ENCODE measurements at places on chromosomes 4 and X.
A peak's percentile ranks its signal among the peaks of the same experiment; 100 is the strongest.

- no peak for DNase-seq
Observed at GRCh38 chrX:111687305-111687704, 6.3 kb downstream of the ALG13 start.

DNA sequence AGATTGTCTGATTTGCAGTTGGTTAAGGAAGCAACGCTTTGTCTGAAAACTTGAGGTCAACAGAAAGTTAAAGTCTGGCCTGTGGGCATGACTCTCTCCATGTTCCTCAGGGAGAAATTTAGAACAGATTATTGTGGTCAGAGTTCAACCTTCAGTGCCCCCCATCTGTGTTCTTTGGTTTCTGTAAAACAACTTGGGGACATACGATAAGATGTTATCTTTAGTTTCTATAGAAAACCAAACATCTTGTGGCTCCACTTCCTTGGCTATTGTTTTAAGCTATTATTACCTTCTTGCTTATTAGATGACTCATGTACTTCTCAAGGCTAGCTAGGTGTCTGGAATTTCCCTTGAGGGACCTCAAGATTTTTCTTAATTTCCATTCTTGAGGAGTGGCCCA lies 507.7 kb downstream of the PDHA2 start:
- DNase-seq, result no peak

DNA sequence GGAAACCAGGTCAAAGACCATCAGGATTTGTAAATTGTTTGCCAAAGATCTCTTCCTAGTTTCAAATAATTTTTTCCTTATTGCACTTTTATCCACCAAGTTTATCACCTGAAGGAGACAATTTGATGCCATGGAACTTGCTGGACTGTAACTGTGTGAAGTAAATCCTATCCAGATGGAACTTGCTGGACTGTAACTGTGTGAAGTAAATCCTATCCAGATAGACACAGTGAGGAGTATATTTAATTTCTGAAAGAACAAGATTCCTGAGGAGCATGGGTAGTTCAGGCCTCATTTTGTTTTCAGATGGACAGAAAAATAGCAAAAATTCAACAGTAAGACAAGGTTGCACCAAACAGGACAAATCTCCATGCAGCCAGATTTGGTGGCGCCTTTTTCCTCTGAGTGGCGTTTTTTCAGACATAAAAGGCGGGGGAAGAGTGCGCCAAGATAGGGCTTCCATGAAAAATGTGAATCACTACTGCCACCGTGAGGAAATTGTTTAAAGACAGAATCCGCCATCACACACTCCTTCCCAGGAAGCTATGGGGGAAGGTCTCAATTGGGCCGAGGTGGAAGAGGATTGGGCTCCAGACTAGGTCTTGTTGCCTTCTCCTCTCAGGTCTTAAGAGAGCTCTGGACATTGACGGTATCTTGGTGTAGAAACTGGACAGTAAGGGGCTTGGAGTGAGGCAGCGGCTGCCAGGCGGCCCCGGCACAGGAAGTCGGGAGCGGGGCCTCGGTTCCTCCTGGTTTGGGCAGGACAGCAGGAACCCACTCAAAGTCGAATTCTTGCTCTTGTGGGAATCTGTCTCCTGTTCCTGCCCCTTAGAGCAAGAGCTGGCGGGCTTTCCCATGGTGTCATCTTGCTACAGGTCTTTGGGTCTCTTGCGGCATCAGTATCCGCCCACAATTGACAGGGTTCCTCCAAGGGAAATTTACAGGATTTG lies 234.7 kb downstream of the OR13H1 start:
- peak; percentile 63 for DNase-seq

GRCh38 chrX:117977526-117977925 lies 139.1 kb downstream of the KLHL13 start:
- no peak for DNase-seq

GRCh38 chrX:100409610-100410590 lies at the start of gene PCDH19:
Gene PCDH19 (minus strand): TSS chrX:100410273. CDS start chrX:100408597, 1,676 bp downstream.
- DNase-seq, result peak; percentile 33

DNA sequence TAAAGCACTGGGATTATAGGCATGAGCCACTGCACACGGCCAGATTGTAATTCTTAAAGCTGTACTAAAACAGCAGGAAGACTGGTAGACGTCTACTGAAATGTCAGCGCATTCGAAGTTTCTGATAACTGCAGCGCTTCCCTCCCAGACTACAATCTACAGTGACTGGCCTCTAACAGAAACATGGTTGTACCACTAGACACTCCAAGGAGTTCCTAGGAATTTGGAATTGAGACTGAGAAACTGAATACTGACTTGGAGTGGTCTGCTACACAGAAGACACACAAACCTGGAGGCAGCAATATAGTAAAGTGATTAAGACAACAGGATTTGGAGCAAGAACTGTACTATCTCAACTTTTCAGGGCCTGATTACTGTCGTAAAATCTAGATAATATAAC lies 937 bp downstream of the HELQ start:
- no peak for DNase-seq

- no peak for DNase-seq
Observed at GRCh38 chr4:98452091-98452490, 190.9 kb downstream of the RAP1GDS1 start.

GRCh38 chr4:180234730-180235129 lies 2008.5 kb upstream of the TENM3 start:
- DNase-seq, result no peak

DNA sequence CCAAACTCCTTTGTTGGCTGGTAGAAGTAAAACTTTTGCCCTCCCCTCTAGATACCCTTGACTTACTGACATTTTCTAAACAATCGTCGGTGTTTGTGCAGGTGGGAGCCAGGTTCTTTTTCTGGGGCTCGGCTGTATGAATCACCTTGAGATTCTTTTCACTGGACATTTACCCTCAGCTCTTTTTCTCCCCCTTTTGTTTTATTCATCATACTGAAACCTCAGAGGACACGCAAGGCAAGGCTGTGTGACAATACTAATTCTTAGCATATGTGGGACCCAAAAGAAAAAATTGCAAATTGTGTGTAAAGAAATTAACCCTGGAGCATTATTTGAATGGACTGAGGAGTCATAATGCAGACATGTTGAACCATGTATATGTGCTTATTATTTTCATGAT lies 194.0 kb downstream of the PCDH19 start:
- DNase-seq, result no peak

DNA sequence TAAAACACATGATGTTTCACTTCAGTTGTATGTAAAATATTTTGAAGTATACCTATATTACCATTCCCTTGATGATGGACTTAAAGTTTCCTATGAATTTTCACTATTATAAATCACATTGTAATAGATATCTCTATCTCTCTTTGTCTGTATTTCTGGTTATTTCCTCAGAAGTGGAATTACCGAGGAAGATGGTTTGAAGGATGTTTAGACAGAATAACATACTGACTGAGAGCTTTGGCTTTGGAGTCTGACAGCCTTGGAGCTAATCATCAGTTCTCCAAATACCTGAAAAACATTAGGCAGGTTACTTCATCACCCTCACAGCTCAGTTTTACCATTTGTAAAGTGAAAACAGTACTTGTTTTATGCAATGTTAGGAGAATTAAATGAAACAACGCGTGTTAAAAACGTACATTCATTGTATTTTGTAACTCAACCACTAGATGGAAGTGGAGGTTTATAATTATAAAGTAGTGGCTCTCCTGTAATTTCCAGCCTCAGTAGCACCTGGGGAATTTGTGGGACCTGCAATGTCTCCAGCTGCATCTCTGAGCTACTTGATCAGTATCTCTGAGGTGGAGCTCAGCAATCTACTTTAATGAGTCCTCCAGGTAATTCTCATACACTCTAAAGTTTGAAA lies 14.3 kb downstream of the JCHAIN start:
- no peak for DNase-seq

- no peak for DNase-seq
Observed at GRCh38 chr4:136301749-136302495, 1230.4 kb downstream of the PCDH18 start.

DNA sequence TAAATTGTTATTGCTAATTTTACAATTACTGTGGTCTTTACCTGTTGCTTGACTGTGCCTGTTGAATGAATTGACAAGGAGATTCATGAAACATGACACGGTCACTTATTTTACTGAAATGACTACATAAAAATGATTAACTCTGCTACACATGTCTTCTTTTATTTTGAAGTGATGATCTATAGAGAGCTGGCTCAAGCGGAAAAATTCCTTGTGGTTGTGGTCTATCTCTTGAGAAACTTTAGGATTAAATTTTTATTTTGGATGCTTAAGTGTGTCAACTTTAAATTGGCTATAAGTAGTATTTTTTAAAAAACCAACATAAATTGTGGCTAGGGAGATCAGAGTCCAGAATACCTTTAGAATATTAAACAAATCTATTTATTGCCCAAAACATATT lies 131.8 kb upstream of the PITX2 start:
- DNase-seq, result no peak

GRCh38 chr4:93414041-93414550 lies 414.5 kb upstream of the ATOH1 start:
- DNase-seq, result no peak

DNA sequence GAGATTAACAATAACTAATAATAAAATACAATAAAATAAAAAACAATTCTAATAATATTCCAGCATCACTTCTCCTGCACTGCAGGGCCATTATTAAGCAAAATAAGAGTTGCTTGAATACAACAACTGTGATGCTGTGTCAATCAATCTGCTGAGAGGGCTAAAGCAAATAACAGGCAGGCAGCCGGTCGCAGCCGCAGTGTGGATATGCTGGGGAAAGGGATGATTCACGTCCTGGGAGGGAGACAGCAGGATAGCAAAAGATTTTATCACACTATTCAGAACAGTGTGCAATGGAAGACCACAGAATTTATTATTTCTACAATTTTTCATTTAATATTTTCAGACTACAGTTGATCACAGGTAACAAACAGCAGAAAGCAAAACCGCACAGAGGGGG lies 76.5 kb upstream of the SMARCAD1 start:
- no peak for DNase-seq

- DNase-seq, result no peak
Observed at GRCh38 chr4:48944252-48944651, 37.7 kb upstream of the OCIAD2 start.

- no peak for DNase-seq
Observed at GRCh38 chr4:187887906-187888305, 107.7 kb upstream of the ZFP42 start.

DNA sequence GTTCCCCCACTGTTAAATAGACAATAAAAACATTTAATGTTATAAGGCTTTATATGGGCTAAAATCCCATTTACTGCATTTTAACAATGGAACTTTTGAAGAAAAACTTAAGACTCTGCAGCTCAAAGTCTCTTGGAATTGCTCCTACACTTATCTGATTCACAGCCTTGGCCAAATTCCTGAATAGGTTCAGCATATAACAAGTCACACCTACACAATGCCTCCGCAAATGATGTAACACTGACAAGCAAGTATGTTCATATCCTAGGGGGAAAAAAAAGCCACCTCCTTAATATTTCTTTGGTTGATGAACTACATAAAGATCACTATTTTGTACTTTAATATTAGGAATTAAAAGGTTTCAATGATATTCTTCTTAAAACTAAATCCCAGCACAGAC lies 34.5 kb downstream of the RPS6KA6 start:
- no peak for DNase-seq

- DNase-seq, result no peak
Observed at GRCh38 chr4:167031534-167032156, 202.6 kb downstream of the SPOCK3 start.

- no peak for DNase-seq
Observed at GRCh38 chrX:70254063-70254400, 6.0 kb downstream of the P2RY4 start.

DNA sequence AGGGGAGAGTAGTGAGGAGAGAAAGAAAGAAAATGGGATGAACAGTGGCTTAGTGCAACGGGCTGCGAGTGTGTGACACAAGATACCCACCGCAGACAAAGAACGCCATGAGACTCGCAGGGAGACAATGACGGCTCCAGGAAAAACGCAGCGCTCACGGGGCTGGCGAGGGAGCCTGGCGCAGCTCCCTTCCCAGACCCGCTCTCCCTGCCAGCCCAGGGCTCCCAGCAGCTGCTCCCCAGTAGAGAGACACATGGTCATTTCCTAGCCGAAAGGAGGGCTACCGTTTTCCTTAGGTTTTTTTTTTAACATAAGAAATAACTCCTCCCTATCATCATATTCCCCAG lies 149.5 kb downstream of the MAML3 start:
- DNase-seq, result peak; percentile 41

GRCh38 chrX:130120746-130121504 lies 10.6 kb upstream of the ELF4 start:
- peak; percentile 54 for DNase-seq

GRCh38 chr4:40214038-40214437 lies 17.2 kb downstream of the RHOH start:
- no peak for DNase-seq

DNA sequence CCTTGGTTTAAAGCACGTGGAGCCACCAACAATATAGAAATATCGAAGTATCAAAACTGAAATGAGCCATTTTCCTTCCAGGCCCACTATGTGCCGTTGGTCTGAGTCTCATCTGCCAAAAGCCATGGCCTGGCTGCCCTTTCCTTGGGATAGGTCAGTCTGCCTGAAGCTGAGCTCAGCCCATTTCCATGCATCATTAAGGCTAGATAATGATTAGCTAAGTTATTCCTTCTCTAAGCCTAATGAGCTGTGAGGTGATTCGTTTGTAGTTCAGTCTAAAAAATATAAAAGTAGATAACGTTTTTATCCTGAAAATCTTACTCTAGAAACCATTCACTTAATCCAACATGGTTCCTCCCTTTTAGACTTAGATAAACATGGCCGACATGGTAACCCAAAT lies 936.2 kb upstream of the LCORL start:
- no peak for DNase-seq

DNA sequence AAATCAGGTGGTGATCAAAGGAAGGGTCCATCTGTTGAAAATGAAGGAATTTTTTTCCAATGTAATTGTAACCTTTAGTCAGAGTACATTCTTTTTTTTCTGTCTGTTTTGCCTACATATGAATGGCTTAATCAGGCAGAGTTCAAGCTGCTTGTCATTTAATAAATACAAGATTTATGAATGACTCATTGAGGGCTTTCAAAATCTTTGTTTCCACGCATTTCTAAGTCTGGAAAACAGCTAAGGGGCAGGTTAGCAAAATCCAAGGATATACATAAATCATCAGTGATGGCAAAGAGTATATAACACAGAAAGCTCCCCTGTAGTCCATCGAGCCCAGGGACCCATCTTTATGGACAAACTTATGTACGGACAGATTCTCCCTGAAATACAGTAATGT lies 1.8 kb downstream of the CA5B start:
- DNase-seq, result no peak

DNA sequence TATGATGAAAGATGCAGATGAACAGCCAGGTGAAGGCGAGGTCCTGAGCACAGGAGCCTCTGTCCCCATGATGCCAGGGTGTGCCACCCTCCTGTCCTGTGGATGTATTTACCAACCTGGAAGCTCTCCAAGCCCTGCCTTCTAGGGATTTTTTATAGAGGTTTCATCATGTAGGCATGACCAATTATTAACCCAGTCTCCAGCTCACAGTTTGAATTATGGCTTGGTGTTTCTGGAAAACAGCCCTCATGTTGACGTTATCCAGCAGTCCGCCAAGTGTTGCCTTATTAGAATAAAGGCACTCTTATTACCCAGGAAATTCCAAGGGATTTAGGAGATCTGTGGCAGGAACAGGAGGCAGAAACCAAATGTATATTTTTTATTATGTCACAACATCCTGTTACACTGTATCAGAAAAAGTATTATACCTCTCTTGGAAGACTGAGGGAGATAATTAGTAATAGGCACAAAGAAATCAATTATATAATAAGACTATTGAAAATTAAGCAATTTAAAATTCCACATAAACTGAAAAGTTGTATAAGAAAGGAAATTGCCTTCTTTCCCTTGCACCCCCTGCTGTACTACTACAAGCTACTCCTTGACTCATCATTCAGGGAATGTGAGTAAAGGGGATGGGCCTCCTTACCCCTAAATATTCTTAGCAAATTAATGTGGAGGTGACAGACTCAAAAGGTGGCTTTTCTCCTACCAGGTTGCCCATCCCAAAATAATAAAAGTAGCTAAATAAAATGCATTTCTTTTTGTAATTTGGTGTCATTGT lies 129.6 kb downstream of the ZNF330 start:
- no peak for DNase-seq

Measured in substantia nigra (tissue), 51 donors.